ENCODE measurements at places on chromosomes 5 and 9.
A peak's percentile ranks its signal among the peaks of the same experiment; 100 is the strongest.

GRCh38 chr9:136631038-136632000 lies 31.4 kb upstream of the EGFL7 start:
- DNase-seq: peak; percentile 61

DNA sequence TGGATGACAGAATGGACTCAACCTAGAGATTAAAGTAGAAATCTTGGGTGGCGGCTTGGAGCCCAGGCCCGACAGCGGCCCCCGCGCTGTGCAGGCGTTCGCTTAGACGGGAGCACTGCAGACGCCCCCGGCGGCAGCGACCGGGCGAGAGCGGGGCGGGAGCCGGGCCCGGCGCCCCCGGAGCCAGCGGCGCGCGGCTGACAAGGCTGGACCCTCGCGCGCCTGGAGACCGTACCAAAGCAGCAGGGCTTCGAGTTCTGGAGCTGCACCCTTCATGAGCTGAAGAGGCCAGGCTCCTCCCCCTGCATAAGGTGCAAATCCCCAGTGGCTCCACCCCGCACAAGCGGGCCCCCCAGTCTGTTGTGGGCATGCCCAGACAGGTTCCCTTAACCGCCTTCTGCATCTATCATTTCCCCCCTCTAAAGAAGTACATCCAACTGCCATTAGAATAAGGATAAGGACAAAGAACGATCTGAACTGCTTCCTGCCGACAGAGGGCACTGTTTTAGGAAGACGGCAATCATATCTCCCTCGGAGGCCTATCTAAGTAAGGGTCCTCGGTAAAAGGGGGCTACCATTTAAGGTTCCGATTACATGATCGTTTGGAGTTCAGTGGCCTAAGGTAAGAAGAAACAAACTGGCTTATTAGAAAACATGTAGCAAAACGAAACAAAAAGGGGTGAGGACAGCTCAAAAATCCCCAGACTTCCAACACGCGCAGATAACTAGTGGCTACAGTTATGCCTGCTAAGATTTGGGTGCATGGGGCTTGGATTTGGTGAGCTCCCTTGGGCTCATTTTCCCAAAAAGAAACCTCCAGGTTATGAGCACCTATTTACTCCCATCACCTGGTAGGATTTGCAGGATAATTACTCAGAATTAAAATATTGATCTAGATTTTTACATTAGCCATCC lies 66.3 kb downstream of the RGMB start:
- DNase-seq: no peak

GRCh38 chr5:155728146-155728856 lies 598.7 kb upstream of the SGCD start:
- no peak for DNase-seq

DNA sequence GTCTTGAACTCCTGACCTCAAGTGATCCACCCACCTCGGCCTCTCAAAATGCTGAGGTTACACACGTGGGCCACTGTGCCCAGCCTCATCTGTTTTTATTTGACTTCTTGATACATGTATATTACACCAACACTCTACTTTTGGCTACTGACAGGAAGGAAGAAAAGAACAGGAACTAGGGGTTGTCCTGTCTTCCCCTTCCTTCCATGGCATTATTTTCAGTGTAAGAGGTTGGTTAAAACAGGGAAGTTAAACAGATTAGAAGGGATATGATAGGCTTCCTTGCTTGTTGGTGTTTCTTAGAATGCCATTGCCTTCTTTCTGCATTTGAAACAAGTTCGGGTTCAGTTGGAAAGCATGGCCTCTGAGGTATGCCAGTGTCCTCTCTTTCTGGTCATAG lies 312.8 kb downstream of the NDUFS4 start:
- DNase-seq: no peak

GRCh38 chr9:21778304-21778703 lies 24.1 kb upstream of the MTAP start:
- no peak for DNase-seq

DNA sequence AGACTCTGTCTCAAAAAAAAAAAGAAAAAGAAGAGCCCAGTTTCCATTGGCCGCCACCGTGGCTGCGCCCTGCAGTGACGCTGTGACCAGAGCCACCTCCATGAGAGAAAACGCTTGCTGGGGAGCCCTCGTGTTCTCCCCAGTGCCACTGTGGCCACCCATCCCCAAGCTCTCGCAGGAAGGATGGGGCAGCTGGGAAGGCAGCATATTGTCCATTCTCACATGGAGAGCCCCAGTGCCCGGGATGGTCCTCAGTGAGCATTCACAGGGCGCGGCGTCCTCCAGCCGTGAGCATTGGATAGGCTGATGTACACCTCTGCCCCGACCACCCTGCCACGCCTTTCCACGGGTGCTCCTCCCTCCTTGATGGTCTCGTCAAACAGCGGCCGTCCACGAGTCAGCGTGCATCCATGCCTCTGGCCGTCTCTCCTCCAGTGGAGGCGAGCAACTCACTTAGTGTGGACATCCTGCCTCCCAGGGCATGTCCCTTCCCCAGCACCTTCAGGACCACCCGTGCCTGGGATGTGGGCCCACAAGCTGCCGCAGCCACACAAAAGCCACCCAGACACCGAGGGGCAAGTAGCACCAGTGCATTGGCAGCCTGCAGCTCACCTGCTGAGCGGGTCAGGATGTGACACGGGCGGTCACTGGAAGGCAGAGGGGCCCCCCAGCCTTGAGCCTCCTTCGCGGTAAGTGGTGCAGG lies 23.4 kb upstream of the SLC6A19 start:
- DNase-seq: no peak

GRCh38 chr5:89827359-89827758 lies 582.2 kb downstream of the CETN3 start:
- no peak for DNase-seq

DNA sequence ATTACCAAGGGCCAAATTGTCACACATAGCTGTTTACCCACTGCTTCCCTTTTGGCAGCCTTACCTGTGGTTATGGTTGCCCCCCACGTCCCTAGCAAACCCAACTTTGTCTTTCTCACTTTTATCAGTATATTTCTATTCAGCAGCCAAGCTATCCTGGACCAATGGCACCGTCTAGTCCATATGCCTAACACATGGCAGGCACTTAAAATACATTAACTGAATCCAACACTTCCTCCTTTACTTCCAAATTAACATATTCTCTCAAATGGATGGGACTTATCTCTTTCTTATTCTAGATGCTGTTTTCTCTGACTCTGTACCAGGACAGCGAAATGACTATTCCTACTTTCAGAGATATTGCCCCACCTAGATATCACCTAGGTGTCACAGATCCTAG lies 50.9 kb upstream of the SLC44A1 start:
- DNase-seq: no peak

DNA sequence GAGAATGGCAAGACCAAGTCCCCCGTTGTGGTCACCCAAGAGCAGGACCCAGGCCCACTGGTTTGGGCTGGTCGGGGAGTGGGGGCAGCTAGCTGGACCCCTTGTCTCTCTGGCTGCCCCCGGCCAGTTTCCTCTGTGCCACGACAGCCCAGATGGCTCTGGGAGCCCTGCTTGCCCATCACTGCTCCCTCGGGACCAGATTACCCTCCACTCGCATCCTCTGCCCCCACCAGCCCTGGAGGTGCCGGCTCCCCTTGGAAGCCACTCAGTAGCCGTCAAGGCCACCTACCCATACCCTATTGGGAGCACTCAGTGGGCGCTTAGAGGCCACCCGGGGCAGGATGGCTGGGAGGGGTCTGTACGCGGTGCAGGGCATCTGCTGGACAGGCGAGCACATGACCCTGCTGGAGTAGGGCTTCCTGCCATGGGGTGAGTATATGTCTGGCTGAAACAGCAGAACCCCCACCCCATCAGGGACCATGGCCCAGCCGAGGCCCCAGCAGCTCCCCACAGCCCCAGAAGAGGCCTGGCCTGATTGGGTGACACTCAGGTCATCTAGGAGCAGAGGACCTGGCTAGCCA lies 70.0 kb downstream of the ZNF354C start:
- no peak for DNase-seq

- DNase-seq: no peak
Observed at GRCh38 chr5:3996707-3997336, 401.2 kb downstream of the IRX1 start.

DNA sequence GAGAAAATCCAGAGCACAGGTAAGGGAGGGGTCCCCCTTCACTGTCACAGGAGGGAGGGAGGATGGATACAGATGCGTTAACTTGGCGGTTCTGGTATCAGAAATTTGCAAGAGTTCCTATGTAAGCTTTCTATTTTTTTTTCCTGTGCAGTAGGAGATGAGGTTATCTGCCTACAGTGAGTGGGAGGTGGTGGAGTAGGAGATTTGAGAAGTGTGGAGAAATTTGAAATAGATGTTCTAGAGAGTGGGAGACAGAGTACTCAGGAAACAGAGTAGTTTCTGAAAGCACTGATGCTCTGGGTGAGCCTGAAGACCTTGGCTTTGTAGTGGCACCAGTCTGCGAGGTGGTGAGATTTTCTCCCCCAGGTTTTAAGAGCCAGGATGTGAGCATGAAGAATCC lies 271.4 kb downstream of the MSX2 start:
- DNase-seq: no peak

- no peak for DNase-seq
Observed at GRCh38 chr9:116479056-116479544, 208.0 kb upstream of the TRIM32 start.

DNA sequence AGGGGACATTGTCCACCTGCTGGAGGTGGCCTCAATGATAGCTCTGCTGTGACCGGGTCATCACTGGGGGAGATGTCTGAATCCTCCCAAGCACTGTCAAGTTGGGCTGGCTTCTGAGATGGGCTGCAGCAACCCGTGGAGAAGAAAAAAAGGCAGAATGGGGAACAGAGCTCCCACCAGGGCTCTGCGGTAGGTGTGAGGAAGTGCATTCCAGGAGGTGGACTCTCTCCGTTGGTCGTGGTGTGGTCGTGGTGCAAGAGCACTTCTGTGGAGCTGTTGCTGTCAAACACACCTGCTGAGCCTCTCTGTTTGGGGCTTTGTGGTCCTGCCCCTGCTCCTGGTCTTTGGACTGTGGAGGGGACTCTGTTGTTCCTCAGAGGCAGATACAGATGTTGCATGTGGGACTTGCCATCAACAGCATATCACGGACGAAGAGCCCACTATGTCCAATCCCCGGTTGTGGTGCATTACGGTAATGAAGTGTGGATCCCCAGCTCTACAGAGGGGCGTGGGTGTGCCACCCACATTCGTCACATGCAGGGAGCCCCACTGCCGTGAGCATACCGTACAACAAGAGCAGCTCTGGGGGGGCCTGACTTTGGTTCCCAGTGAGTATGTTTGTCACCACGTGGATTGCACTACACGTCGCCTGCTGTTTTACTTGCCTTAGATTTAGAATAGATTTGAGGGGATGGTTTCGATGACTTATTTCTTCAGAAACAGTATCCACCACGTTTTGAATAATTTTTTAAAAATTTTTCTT lies 36.0 kb upstream of the PITX1 start:
- DNase-seq: no peak

GRCh38 chr5:29037716-29038115 lies 1999.3 kb upstream of the CDH9 start:
- DNase-seq: no peak

GRCh38 chr9:91905991-91906469 lies 44.0 kb downstream of the ROR2 start:
- DNase-seq: peak; percentile 8

DNA sequence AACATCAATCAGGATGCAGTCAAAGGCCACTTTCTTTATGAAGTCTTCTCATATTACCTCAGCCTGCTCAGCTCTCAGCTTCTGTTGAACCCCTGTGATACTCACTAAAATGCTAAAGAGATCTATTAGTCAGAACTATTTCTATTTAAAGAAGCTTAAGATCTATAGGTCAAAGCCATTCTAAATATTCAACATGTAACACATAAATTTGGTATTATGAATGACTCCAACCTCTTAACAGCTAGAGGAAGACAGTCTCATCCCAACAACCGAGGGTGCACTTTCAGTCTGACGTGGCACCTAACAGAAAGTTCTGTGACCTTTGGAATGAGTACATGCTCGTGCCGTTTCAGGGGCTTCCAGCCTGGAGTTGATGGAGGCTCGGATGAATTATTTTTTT lies 301.5 kb upstream of the VLDLR start:
- no peak for DNase-seq

DNA sequence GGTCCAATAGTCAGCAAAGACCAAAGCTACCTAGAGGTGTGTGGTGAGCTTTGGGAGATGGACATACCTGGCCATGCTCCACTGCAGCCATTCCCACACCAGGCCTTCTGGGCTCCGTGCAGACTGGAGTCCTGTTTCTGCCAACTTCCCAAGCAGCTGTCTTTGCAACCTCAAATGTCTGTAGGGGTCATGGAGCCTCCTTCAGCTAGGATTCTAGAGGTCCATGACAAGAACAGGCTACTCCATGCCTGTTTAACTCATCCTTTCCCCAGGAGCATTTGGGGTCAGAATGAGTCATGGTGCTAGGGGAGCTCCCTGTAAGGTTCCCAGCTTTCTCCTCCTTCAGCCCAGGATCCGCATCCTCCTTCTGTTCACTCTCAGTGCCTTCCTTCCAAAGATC lies 17.1 kb downstream of the VPS13A start:
- DNase-seq: no peak

DNA sequence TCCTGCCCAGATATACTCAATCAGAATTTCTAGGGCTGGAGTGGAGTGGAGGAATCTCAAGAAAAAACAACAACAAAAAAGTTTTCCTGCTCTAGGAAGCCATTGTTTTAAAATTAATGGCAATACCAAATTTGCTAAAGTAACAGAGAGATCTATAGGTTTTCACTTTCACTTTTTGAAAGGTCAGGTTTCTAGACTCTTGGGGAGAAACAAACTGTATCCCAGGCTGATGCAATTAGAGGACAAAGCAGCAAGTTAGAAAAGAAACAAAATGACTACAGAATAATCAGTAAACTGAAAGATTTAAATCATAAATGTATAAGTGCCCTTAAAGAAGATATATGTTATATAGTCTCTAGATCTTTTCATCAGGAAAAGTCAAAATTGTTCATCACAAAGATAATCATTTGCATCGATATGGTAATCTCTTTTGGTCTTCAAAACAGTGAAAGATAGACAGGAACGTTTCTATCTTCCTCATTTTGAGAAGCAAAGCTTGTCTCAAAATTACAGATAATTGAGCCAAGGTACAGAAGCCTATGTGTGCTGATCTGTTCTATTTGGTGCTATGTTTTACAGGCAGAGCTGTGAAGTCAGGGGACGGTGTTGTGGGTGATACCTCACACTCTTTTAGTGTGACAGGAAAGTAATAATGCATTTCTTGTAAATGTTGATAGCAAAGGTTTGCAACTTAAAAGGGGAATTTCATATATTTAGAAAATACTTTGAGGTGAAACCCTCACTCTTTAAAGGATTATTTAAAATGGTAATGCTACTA lies 1746.6 kb upstream of the C9orf72 start:
- DNase-seq: no peak

DNA sequence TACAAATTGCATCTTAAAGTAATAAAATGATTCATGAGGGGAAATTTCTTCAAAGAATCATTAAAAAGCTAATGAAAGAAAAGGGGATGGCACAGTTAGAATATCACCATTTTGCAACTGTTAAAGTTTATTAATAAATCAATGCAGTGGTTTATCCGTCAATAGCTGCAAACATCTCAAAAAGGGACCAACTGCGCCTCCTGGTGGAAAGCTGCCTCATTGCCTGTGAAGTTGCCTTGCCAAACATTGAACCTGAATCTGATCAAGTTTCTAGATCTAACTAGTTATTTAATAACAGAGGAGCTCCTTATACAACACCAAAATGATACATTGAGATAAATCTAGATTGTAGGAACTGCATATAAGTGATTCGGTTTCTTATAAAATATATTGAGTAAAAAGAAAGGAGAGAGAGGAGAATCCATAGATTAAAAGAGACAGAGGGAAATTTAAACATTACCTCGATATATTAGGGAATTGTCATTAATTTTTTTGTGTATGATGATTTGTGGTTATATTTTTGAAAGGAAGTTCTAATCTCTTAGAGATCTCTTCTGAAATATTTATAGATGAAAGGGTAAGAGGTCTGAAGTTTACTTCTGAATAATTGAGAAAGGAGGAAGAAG lies 6.9 kb upstream of the NDUFB6 start:
- peak; percentile 61 for DNase-seq

- no peak for DNase-seq
Observed at GRCh38 chr9:110192531-110193261, 15.3 kb downstream of the C9orf152 start.

All from stimulated activated CD8-positive, alpha-beta memory T cell treated with anti-CD3 and anti-CD28 coated beads, Interleukin-2, amount 100 ng/mL, for 1 hour (primary cell).